Coronary artery (tissue), 2 donors: ENCODE measurements at places on chromosomes 2 and 18.

DNA sequence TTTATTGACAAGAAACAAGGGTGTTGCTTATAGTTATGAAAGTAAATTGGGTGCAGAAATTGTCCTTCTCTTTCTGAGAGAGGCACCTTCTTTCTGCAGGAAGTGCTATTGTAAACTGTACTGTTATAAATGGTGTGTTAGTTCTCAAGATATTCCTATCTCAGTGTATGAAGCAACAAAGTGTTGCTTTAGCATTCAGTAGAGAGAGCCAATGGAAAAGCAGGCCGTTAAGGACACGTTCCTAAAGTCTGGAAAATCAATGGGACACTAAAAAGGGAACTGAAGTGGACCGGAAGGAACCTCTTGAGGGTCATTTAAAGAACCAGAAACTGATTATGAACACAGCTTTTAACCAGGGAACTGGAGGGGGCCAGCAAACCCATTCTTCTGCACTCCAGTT is 510.0 kb upstream of the ZEB2 start:
- DNase-seq: no peak

DNA sequence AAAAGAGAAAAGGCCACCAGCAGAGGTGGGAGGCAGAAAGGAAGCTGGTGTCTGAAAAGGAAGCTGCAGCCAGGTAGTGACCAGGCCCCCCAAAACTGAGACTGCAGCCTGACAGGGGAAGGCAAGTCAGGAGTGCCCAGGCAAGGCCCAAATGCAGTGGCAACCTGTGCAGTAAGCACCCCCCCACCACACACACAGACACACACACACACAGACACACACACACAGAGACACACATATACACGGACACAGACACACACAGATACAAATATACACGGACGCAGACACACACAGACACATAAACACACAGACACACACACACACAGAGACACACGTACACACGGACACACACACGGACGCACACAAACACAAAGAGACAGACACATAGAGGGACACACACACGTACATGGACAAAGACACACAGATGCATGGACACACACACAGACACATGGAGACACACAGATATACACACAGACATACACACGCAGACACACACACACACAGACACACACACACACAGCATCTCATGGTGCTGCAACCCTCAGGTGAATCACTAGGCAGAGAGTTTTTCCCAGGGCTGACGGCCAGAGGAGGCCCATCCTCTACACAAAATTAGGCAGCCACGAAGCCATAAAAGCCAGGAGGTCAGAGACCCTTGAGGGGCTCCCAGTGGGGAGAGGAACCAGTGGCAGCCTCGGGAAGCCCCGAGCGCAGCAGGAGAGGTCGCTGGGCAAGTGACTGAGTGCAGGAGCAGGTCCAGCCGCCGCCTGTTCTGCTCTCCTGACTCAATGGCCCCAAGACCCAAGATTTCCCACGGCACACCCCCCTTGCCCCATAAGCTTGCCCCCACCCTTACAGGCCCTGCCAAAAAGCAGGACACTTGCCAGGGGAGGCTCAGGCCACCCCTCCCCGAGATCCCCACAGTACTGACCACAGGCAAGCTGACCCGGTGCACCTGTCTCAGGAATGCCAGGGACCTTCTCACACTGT is 6.3 kb downstream of the SDC1 start:
- no peak for DNase-seq

DNA sequence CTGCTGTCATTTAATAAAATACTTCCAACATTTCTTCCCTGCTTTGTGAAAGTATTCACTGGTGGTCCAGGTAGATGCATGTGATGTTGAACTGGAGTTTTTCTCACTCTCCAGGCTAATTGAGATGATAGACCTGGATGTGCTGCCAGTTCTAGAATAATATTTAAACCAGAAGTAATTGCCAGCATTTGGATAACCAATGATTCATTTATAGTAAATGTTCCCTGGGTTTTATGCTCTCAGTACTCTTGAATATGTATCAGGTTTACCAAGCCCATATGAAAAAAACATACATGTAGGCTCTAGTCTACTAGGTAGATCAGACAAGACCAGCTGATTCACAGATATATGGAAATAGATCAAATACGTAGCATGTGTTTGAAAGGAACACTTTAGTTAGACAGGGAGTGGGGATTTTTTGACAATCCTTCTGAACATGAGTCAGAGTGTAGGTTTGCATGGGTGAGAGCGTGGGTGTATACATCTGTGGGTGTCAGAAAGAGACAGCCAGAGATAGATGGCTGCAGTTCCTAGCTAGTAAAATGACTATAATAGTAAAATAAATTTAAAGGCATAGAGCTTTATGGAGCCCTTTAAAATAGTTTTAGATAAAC is 115.1 kb downstream of the NAB1 start:
- no peak for DNase-seq

- DNase-seq: no peak
These were observed 791.1 kb upstream of the SOX11 start for GRCh38 chr2:4900861-4901770.

DNA sequence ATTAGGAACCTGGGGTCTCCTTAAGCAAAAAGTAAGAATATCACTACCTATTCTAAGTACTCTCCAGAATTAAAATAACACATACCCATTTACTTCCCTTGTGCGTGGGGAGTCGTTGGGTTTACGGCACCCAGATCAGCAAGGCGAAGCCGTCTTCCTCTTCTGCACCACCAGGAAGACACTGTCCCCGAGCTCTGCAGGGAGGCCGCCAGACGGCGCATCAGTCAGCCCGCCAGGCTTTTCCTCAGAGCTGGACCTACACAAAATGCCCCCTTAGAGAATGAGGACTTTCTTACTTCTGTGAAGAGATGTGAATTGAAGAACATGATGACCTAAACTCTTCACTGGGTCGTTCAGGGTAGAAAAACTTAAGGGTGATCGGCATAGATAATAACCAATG is 526.5 kb downstream of the GALR1 start:
- no peak for DNase-seq
